ENCODE measurements at places on chromosomes 7 and 10. TPM values are rescaled to one million over a fixed set of nuclear protein-coding genes. Genes with fewer than 3 reads are reported as not detected.

GRCh38 chr7:100577507-100577906 lies 3.8 kb upstream of the SAP25 start:
- no peak for DNase-seq

The MKI67 gene
- total RNA-seq, result 15.4 TPM

The TRIM73 gene
- total RNA-seq, result 0.90 TPM

The NME8 gene
- not detected for total RNA-seq

DNA sequence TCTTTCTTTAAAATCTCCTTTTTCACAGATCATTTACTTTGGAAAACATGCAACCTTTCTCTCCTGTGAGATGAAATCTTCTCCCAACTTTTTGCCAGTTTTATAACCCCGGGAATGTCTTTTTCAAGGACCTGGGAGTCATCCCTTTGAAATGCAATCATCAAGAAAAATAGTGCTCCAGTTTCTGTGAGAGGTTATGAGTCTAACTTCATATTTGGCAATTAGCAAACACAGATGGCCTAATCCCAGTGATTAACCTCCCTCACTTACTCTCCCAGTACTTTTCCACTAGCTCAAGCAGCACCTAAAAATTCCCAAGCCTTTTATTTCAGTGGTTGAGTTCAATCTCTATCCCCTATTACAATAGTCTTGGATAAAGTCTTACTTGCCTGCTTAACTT lies 185.8 kb upstream of the TMEM106B start:
- DNase-seq, result no peak

The MOGAT3 gene
- total RNA-seq, result not detected

The TET1 gene
- total RNA-seq, result 0.39 TPM

The GDF2 gene
- total RNA-seq, result not detected

- no peak for DNase-seq
Observed at GRCh38 chr7:111229181-111229740, 138.3 kb downstream of the LRRN3 start.

- DNase-seq, result peak; percentile 16
Observed at GRCh38 chr7:877312-878232, 1.2 kb downstream of the GET4 start.

The SPAG6 gene
- total RNA-seq, result not detected

The TMEM178B gene
- under 0.01 TPM for total RNA-seq

The PTPRE gene
- total RNA-seq, result 240 TPM

- DNase-seq, result no peak
Observed at GRCh38 chr7:158791107-158791506, 38.2 kb downstream of the ESYT2 start.

The URGCP gene
- total RNA-seq, result 19.6 TPM

- DNase-seq, result no peak
Observed at GRCh38 chr10:125011171-125011925, 69.4 kb downstream of the ZRANB1 start.

- DNase-seq, result no peak
Observed at GRCh38 chr7:42460933-42461332, 223.9 kb upstream of the GLI3 start.

The WAPL gene
- 34.8 TPM for total RNA-seq

GRCh38 chr10:127406018-127406550 lies 143.0 kb upstream of the NPS start:
- no peak for DNase-seq

The DCLRE1A gene
- total RNA-seq, result 5.6 TPM

The CLCN1 gene
- total RNA-seq, result not detected

DNA sequence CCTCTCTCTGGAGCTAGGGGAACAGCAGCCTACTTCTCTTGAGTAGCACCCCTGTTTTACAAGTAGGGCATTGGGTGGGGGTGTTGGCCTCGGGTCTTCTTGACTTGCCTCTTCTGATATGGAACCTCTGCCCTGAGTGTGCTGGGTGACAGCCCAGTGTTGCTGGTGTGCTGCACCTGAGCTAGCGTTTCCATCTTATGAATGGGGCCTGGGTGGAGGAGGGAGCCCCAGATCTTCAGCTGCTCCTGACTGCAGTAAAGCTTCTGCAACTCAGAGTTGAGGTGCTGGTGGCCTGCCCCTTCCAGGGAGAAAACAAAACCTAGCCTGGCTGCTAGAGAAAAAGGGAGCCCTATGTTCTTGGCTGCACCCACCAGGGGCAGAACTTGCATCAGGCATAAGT lies 202.5 kb upstream of the SHH start:
- no peak for DNase-seq

The FANK1 gene
- total RNA-seq, result 1.0 TPM

- no peak for DNase-seq
Observed at GRCh38 chr7:135684136-135684535, 21.8 kb downstream of the STMP1 start.

DNA sequence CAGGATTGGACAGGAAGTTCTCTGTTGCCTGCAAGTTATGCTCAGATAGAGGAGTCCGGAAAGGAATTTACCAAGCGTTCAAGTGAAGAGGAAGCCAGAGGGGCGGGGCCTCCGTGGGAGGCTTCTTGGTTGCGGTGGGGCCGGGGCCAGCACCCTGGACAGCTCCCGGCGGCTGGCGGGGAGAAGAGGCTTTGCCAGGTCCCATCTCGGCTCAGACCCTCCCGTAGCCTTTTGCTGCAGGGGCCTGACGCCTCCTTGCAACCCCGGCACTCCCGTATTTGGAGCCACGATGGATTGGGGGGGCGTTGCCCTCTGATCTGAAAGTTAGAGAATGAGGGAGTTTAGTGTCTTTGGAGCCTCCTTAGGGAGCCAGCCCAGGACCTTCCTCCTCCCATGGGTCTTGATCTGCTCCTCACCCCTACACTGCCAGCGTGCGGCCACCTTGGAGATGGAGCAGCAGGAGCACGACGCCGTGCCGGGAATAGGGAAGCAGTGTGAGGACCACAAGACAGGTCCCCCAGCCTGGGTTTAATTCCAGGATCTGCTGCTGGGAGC lies 3.1 kb upstream of the SLC18A3 start:
- peak; percentile 11 for DNase-seq

The SYT15B gene
- total RNA-seq, result 0.89 TPM

GRCh38 chr7:50793120-50793946 lies 10.6 kb upstream of the GRB10 start:
- peak; percentile 78 for DNase-seq

DNA sequence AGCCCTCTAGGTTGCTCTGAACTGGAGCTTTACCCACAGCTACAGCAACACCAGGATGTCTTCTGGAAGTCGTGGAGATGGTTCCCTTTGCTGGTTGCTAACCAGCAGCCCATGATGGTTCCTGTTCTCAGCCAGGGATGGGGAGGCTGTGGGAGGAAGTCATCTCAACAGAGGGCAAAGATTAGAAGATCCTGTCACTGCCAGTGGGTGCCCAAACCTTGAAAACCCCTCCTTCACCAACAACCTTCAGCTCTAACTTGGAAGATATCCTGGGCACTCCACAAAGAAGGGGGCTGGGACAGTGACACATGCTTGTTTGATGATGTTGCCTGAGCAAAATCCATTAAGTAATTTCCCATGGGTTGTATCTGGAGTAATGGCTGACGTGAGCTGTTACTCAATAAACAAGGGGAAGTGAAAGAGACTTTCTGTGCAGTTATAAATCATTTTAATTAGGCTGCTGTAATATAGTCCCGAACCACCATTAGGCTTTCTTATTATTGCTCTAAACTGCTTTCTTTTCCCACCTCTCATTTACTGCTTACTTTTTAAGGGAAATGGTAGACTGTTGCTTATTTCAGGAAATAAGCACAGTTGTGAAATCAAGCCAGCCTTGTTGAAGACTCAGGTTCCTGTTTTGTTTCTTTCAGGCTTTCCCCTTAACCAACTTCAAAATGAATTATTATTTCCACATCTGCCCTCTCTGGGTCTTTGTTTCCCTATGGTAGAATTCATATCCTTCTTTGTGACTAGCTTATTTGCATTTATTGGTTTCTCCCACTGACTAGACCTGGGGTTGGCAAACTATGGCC lies 124.8 kb downstream of the PPP1R17 start:
- peak; percentile 44 for DNase-seq

DNA sequence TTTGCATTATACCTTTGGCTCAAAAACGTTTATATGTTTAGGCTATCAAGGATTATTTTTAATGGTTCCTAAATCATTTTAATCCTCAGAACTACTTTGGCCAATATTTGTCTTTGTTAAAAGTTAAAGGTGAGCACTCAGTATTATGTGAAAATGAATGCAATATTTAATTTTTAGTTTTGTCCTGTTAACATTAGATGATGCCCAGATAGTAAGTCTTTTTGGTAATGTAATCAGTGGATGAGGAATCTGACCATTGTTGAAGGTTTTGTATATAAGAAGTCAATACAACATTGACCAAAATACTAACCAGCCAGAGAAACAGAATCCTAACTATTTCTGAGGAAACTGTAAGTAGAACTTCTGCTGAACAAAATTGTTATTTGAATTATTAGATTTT lies at the start of gene LIPF:
Gene LIPF (plus strand): TSS at position 301 of the 400 bp plus-strand sequence. CDS start 2,856 bp downstream, outside the sequence.
- no peak for DNase-seq

DNA sequence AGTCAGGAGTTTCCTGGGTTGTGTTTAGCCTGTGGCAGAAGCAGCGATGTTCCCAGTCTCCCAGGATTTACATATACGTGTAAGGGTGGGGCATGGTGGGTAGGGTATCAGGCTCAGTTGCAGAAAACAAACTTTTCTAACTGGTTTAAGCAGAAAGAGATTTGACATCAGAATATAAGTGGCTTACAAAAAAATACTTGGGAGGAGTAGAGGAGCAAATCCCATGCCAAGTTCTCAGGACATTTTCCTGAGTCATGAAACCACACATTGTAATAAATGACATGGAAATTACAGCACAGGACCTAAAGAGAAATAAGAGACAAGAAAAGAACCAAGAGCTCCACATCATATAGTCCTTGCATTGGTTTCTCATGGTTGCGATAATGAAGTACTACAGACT lies 26.2 kb upstream of the FRMD4A start:
- DNase-seq, result no peak

Measured in dermis microvascular lymphatic vessel endothelial cell (primary cell).